Occipital lobe (tissue), 3 donors: ENCODE measurements at places on chromosomes 5 and 9. TPM values are rescaled to one million over a fixed set of nuclear protein-coding genes. Genes with fewer than 3 reads are reported as not detected.

The ZNF366 gene
- 0.94 TPM for total RNA-seq

The SPATA6L gene
- 10.9 TPM for total RNA-seq

The MCTP1 gene
- 147 TPM for total RNA-seq

The LRRC19 gene
- not detected for total RNA-seq

The CTSV gene
- 0.94 TPM for total RNA-seq

The PCDHGA7 gene
- 8.4 TPM for total RNA-seq

The GRIA1 gene
- total RNA-seq: 229 TPM

The LRRC14B gene
- not detected for total RNA-seq

GRCh38 chr5:153489611-153490010 is 859 bp upstream of the GRIA1 start:
- no peak for DNase-seq

DNA sequence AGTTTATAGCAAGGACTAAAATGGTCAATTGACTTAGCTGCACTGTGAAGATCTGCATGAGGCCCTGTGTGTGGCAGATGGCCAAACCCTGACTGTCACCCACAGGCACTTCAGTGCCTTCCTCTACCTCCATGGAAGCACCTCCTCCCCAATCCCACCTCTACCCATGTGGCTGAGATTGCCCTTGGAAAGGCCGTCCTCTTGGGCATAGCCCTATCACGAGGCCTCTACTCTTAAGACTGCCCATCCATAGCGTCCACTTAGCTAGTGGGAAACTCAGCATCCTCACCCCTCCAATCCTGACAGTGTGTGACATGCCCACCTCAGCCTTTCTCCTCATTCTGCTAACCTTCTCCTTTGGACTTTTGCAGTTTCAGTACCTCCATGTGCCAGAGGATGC is 510.2 kb downstream of the BNC2 start:
- no peak for DNase-seq

GRCh38 chr5:143543358-143544255 is 140.1 kb upstream of the NR3C1 start:
- DNase-seq: no peak

GRCh38 chr5:128304088-128304487 is 220.5 kb downstream of the SLC12A2 start:
- DNase-seq: no peak

DNA sequence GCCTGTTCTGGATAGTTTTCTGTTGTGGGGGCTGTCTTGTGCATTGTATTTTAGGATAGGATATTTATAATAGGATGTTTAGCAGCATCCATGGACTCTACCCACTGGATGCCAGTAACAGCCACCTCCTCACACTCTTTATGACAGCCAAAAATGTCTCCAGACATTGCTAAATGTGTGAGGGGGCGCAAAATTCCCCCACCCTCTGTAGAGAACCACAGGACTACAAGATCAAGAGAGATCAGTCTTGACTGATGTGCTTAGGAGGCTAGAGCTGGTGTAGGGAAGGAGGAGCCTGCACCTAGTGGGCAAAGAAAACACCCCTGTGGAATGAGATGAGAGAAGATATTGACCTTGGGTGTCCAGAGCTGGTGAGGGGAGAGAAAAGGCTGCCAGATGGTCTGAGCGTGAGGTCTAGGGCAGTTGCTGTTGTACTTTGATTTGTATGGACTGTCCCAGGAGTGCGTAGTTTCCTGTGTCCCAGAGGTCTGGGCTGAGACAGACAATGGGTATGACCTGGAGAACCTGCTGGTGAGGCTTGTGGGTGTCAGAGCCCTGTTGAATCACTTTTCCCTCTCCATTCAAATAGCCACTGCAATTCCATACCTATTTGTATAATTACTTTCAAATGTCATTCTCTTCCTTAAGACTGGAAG is 16.3 kb downstream of the DAPK1 start:
- no peak for DNase-seq

GRCh38 chr9:124188331-124189110 is 69.2 kb upstream of the NEK6 start:
- no peak for DNase-seq

- DNase-seq: no peak
Measured at GRCh38 chr5:54859316-54859715, 126.1 kb downstream of the ESM1 start.

DNA sequence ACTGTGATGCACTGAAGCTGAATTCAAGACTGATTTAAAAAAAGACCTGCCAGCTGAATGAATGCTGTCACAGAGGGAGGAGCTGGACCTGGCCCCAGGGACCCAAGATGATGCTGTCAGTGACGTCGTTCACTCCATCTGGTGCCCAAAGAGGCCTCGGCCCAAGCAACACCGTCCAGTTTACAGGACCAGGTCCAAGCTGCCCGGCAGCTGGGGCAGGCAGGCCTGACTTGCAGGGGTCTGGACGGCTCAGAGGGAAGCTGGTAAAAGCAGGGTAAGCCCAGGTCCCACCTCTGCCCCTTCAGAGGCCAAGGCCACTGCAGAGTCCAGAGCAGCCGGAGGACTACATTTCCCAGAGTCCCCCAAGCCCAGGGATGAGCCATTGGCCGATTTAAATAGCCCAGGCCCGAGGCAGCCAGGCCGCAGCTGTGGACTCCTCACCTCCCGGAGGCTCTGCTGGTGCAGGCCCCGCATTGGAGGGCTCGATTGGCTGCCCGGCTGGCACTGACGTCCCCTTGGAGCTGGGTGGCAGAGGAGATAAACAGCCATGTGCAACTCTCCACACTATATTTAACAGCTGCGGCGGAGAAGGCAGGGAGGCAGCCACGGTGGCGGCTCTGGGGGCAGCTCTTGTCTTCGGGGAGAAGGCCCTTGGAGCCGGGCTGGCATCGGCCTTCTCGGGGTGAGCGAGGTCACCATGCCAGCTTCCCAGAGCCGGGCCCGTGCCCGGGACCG is at the start of gene PLPP7:
Gene PLPP7 (plus strand): TSS at position 423 of the 735 bp plus-strand sequence. CDS start 275 bp downstream, at position 698.
- peak; percentile 91 for DNase-seq

- DNase-seq: no peak
Measured at GRCh38 chr5:130109152-130109551, 204.9 kb downstream of the CHSY3 start.

DNA sequence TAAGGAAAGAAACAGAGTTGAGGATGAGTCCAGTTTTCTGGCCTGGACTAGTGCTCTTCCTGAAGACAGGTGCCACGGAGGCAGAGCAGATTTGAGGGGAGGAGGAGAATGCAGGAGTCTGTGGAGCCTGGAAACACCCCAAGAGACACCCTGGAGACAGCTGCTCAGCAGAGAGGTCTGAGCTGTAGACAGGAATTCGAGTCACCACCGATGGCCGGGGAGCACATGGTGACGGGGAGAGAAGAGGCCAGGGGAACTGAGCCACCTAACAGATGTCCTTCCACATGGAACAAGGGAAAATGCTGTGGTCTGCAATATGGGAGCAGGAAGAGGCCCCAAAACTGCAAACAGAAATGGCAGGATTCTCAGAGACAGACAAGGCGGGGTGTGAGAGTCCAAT is 22.9 kb downstream of the CPLX2 start:
- no peak for DNase-seq

DNA sequence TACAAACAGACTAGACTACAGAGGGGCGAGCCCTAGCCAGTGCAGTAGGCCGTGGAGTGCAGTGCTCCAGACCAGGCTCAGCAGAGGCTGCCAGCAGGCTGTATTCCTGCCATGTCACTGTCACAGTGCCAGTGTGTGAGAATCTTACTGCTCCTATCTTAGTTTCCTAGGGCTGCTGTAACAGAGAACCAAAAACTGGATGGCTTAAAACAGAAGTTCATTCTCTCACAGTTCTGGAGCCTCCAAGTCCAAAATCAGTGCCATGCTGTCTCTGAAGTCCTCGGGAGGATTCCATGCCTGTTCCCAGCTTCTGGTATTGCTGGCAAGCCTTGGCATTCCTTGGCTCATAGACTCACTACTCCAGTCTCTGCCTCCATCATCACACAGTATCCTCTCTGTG is 75.0 kb upstream of the SAP30L start:
- no peak for DNase-seq

DNA sequence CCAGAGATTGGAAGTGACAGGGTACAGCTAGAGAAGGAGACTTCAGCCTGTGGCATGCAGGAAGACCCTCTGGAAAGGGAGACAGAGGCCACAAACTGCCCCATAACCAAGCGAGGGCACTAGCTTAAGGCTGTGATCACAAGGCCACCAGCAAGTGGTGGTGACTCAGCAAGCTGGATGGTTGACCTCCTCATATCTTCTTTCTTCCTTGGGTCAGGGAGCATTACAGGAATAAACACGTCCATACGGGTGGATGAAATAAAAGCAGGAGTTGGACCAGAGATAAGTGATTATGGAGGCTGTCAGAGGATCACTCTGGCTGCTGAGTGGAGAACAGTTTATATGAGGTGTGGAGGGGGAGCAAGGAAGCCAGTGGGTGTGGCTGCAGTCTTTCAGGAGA is 234.6 kb upstream of the TAS2R1 start:
- no peak for DNase-seq

DNA sequence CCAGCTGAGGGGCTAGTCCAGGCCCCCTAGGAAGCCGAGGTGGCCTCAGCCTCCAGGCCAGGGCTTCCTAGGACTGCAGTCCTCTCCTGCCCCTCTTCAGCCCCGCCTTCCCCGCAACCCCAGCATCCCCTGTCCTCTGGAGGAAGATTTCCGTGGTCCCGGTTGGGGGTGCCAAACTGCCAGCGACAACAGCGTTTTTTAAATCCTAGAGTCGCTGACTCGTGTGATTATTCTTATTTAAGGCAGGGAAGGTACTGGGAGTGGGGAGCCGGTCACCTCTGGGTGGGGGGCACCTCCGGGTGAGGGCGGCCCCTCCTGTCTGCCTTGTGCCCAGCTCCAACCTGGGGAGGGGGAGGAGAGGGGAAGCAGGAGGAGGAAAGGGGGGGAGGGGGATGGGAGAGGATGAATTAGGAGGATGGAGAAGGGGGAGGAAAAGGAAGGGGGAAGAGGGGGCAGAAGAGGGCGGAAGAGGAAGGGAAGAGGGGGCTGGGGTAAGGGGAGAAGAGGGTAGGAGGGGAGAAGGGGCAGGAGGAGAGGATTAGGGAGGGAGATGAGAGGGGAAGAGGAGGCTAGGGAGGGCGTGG is 173.1 kb upstream of the IER5L start:
- no peak for DNase-seq

DNA sequence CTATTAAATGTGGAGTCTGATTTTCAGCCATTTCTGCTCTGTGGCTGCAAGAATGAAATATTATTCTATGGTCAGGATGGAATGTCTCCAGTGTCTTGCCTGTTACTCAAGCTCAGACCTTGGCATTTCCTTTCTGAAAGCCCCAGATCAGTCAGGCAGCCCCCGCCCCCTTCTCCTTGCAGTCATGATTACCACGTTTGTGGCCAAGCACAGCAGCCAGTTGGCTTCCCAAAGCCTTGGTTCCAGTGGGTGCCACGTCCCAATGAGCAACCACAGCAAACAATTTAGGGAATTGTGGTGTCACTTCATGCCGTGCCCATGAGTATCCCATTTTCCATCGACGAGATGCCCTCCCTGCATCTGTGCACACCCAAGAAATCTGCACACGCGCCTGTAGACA is 9.7 kb upstream of the OBP2A start:
- no peak for DNase-seq

- DNase-seq: no peak
Measured at GRCh38 chr9:27429436-27429835, 94.7 kb upstream of the IFNK start.

GRCh38 chr5:32916648-32917047 is 205.5 kb downstream of the NPR3 start:
- DNase-seq: no peak

- no peak for DNase-seq
Measured at GRCh38 chr9:112411626-112412027, 31.7 kb downstream of the HSDL2 start.

DNA sequence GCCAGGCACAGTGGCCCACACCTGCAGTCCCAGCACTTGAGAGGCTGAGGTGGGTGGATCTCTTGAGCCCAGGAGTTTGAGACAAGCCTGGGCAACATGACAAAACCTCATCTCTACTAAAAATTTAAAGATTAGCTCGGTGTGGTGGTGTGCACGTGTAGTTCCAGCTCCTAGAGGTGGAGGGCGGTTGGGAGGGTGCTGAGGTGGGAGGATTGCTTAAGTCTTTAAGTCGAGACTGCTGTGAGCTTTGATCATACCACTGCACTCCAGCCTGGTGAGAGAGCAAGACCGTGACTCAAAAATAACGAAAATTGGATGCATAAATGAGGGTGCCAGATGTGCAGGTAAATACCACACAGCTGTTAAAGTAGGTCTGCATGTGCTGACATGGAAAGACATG is 39.3 kb upstream of the TDRD7 start:
- DNase-seq: no peak

DNA sequence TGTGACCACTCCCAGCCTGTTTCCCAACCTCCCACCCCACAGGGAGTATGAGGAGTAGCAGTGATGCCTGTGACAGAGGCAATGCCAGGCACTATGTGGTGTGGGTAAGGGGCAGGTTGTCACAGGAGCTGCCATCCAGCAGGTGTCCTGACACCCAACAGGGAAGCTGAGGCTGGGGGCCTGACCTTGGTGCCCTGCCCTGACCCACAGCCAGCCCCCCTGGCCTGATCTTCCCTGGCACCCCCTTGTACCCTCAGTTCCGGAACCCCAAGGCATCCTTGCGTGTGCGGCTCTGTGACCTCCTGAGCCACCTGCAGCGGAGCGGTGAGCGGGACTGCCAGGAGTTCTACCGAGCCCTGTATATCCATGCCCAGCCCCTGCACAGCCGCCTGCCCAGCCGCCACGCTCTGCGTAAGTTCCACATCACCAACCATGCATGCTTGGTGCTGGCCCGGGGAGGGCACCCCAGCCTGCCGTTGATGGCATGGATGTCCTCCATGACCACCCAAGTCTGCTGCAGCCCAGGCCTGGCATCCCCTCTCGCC is 14.4 kb downstream of the CARD19 start:
- DNase-seq: no peak
